ENCODE measurements at places on chromosomes 12 and 14.

DNA sequence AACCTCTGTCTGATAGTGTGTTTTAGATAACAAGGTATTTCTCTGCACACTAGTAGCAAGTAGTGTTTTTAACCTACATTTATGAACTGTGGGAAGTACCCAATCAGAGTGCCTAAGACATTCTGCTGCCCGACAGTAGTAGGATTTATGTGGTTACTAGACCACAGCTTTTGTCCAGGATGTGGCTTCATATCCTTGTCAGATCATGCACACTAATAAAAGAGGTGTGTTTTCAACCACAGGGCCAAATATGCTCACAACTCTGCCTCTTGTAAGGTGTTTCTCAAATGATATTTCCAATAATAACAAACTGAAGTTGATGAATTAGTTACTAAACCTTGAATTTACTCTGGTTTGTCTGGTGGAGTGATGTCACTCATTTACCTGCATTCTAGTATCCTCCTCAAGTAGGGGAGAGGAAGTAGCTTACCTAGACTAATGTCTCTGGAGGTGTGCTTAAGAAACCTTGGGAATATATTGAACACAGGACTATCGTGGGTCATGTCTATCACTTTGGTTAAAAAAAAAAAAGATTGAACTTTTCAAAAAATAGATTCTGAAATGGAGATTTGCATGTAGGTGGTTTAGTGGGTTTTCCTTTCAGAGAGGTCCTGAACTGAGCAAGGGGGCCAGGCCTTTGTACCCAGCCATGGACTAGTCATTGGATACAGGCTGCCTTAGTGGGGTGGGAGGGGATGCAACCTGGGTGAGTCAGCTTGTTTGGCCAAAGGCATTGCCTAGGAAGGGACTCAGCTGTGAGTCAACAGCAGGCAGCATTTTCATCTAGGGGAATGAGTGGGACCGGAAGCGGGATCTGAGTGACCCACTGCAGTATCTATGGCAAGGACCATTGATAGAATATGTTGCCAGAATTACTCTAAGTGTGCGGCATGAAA is 14.1 kb downstream of the FBXW8 start:
- DNase-seq = peak; percentile 83

- DNase-seq = no peak
Observed at GRCh38 chr14:45091710-45092109, 7.8 kb downstream of the PRPF39 start.

GRCh38 chr12:109228664-109229063 is 80.4 kb downstream of the FOXN4 start:
- DNase-seq = no peak

DNA sequence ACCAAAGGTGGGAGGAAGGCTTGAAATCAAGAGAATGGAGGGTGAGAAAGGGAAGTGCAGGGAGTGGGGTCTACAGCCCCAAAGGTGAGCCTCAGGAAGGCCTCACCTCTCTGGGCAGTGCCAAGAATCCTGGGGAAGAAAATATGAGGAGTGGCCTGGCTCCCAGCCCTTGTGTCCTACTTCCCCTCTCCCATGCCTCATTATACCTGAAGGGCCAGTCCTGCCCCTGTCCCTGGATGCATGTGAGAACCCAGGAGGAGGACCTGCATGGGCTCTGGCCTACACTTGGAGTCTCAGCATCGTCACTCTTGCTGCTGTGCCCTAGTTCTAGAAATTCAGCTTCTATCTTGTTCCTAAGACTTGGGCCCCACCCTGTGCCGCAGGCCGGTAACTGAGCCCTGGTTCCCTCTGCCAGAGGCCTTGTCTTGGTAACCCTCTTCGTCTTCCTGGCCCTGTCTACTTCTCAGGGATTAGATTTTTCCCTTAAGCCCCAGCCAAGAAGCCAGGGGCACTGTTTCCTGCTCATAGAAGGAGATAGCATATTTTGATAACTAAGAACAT is 10.9 kb upstream of the MYH7 start:
- DNase-seq = no peak

GRCh38 chr12:119797090-119797489 is 80.0 kb downstream of the CIT start:
- DNase-seq = no peak

GRCh38 chr14:39246618-39247017 is 12.9 kb downstream of the MIA2 start:
- DNase-seq = no peak

- no peak for DNase-seq
Observed at GRCh38 chr12:14576896-14577295, 9.2 kb upstream of the PLBD1 start.

- DNase-seq = no peak
Observed at GRCh38 chr14:33273978-33274377, 335.3 kb downstream of the NPAS3 start.

DNA sequence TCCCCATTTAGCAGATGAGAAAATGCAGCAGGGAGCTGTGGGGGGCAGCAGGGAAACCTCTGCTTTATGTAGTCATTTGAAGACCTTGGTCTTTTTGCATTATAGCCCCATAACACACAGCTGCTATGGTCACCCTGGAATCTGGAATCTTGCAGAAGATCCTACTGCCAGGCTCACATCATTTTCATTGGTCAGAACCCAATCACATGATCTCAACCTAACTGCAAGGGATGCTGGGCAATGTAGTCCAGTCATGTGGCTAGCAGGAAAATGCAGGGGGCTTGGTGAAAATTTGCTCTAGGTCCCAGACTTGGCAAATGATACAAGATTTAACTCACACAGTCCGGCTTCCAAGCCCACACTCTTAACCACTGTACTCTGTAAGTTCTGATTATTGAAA is 1028.7 kb downstream of the AACS start:
- DNase-seq = no peak

- DNase-seq = no peak
Observed at GRCh38 chr14:54839701-54840119, 62.9 kb downstream of the GCH1 start.

- no peak for DNase-seq
Observed at GRCh38 chr14:105374389-105374788, 23.9 kb upstream of the TEX22 start.

GRCh38 chr12:93266-94005 is 26.9 kb downstream of the IQSEC3 start:
- no peak for DNase-seq

DNA sequence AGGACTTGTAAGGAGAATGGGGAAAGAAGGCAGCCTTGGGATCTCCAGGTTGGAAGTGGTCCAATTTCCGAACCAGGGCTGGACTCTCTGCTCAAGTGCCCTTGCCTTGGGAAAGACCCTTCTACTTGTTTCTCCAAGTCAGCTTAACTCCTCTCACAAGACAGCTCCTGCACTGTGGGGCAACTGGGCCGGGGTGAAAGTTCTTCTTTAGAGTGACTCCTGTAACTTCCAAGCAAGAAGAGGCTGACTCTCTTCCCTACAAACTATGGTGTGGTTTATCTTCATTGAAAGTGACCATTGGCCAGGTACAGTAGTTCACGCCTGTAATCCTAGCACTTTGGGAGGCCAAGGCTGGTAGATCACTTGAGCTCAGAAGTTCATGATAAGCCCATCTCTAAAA is 13.7 kb downstream of the KRT1 start:
- no peak for DNase-seq

GRCh38 chr12:95951515-95951914 is 8.4 kb downstream of the AMDHD1 start:
- no peak for DNase-seq

GRCh38 chr14:56310643-56311042 is 192.4 kb downstream of the PELI2 start:
- DNase-seq = no peak

DNA sequence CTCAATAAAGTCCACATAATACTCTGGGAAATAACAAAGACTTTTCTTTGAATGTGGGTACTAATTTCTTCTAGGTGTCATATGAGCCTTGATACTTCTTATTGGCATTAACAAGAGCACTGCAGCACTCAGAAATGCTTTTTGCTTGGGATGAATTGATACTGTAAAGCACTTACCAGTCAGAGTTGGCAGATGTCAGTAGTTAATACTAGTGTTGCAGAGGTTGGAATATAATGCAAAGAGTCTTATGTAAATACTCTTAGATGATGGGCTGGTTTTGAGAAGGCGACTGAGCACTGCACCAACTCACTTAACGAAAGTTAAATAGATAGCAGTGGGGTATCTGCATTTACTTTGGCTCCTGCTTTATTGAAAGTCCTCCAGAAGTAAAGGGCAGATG is 25.6 kb upstream of the MBIP start:
- no peak for DNase-seq

DNA sequence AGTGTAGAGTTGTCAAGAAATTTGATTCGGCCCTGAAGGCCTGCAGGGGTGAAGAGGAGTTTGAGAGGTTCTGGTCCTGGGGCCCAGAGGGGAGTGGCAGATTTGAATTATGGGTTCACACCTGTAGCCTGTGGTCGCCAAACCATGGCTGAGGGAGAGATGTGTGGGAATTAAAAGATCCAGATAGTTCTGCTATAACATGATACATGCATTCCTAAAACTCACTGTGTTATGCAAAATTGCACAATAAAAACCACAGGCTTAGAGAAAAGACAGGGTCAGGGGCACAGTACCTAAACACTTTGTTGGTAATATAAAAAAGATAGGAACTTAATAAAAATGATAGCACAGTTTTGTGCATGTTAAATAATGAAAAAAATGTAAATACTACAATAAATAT is 106.2 kb downstream of the TMEM30B start:
- no peak for DNase-seq

DNA sequence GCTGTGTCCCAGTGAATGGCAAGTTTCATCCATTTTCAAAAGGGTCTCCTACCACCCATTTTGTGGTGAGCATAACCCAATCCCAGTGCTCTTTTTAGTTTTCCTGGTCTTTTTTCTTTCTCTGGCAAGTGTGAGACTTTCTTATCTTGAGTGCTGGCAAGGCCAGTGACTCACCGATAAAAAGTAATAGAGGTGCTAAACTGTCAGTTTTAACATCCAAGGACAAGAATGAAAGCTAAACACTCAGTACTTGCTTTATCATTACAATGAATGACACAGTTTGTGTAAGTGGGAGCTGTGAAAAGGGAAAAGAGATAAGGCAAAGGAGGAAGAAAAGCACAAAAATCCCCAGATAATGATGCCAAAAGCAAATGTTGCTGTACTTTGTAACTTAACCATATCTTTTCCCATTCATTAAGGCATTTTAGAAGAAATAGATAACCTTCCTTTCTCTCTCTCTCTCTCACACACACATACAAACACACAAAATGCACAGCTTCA is 4.9 kb upstream of the LRIG3 start:
- no peak for DNase-seq

- DNase-seq = no peak
Observed at GRCh38 chr14:46887144-46887543, 235.6 kb upstream of the RPL10L start.

DNA sequence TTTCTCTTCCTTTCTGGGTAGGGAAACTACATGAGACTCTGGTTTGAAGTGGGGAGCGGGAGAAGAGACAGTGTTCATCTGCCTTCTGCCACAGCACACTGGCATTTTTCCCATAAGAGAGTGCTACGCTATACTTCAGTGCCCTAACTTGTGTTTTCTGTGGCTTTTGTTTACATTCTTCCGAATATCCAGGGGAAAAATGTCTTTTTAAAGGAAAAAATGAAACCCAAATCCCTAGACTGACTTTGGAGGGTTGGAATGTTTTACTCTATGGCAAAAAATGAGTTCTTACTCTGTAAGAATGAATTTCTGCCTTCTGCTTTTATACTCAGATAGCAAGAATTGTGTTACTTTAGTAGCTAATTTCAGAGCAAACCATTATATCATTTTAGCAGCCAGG is 88.1 kb upstream of the TMEM263 start:
- DNase-seq = no peak

DNA sequence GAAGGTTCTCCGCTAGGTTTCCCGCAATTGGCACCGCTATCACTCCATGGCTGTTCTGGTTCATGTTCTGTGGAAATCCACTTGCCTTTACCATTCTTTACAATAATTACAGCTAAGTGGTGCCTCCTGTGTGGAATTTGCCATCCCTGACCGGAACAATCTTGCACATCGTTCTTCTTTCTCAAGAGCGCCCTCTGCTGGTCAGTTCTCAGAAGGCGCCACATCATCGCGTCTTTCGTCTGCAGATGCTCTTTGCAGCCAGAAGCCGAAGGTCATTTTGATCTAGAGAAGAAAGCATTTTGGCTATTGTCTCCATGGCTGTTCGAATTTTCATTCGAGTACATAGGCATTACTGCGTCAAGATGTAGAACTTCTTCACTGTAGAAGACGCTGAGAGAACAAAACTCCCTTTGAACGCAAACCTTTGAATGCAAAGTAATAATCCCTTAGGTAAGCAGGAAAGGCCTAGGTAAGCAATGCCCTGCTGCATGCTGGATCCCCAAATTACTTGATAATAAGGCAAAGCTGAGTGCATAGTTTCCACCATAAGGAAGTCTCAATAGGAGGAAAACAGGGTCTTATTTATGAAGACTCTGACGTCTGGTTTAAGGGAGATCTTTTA is 10.1 kb upstream of the RTRAF start:
- peak; percentile 90 for DNase-seq

DNA sequence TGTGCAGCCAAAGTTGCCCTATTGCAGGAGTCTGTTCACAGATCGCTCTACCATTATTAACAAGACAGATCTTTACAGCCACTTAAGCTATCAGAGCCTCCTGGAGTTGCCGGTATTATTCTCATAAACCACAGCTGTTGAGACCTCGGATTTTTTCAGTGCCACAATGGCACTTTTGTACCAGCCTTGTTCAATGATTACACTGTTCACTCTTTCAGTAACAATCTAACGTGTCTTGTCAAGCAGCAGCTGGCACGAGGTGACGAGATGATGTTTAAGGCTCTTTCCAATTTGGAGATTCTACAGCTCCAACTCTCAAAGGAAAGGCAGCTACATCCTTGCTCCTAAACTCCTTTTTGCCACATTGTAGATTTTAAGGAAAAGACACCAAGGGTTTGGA is 30.7 kb downstream of the LRIG3 start:
- DNase-seq = no peak

DNA sequence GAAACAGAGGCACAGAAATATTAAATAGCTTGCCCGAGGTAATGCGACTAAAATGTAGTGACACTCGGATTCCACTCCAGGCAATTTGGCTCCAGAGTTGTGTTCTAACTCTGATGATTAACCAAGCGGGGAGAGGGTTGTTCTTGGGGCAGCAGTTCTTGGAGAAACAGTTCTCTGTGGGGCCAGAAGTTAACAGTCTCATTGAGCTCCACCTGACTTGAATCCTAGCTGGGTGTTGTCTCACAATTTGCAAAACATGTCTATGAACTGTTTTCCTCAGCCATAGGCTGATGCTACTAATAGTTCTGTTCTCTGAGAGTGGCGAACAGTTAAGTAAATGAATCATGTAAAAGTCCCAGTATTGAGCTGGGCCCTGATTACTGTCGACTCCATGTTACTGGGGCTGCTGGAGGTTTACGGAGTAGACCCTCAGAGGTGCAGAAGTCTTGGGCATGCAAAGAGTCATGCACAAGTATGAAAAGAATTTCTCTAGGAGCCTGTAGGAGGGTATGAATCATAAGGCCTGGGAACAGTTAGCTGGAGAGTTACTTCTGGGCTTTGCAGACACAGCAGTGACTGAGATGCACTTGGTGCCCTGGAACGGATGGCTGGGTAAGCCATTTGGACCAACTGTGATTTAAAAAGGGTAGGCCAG is 15.4 kb upstream of the NIN start:
- DNase-seq = no peak

GRCh38 chr12:44858226-44858855 is 17.8 kb downstream of the NELL2 start:
- no peak for DNase-seq
